Myocyte (in vitro differentiated cells): ENCODE measurements at places on chromosomes 6 and 20. TPM values are rescaled to one million over a fixed set of nuclear protein-coding genes. Genes with fewer than 3 reads are reported as not detected.

DNA sequence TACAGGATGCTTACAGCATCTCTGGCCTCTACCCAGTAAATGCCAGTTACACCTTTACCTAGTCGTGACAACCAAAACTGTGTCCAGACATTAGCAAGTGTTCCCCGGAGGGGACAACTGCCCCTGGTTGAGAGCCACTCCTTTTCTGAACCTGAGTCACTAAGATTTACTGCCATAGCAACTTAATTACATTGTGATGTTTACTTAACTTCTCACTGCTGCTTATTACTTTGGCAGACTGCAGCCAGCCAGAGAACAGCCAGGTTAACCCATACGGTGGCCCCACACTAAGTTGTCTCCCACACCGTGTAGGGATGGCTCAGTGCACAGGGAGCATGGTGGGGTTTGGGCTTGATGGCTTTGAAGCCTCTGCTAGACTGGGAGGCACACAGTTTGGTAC, 204.7 kb upstream of the SULF2 start:
- DNase-seq, result no peak

- no peak for DNase-seq
These were observed 255.7 kb upstream of the SUPT3H start for GRCh38 chr6:45633272-45633908.

RNF144B gene
- total RNA-seq, result 3.2 and 6.7 TPM in 2 replicates

DNA sequence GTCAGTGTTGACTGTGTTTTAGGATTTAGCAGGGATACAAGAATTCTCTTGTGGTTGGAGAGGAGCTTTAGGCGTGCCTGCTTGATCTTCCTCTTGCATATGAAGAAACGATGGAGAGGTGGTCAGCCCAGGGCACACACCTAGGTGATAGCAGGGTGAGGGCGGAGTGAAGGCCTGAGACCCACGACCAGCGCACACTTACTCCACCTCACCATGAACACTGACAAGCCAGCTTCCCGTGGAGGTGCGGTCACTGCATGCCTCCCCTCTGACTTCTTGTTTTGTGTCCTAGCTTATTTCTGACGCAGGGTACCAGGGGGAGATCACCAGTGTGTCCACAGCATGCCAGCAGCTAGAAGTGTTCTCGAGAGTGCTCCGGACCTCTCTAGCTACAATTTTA, 8.1 kb downstream of the NELFCD start:
- DNase-seq, result no peak
